Activated effector memory CD4-positive, alpha-beta T cell treated with anti-CD3 and anti-CD28 coated beads, Interleukin-2, amount 50 U/mL, for 16 hours (primary cell): ENCODE measurements at places on chromosomes 1 and 21.
A peak's percentile ranks its signal among the peaks of the same experiment; 100 is the strongest.

- DNase-seq = no peak
Measured at GRCh38 chr1:246591047-246591446, 24.8 kb downstream of the CNST start.

GRCh38 chr1:233151861-233152260 is 143.7 kb downstream of the PCNX2 start:
- no peak for DNase-seq

DNA sequence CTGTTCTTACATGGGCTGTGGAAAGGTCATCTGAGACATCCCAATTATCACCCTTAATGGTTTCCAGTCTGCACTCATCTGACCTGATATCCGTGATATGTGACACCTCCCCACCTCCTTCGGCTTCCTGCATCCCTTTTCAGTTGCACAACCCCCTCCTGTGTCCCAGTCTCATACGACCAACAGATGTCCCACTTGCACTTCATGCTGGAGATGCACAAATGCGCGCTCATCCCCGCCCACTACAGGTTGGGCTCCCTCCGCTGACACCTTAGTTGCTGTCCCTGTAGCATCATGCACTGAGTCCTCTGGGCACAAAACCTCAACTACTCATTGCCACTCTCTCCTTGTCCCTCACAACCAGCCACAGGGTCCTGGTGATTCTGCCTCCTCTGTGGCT is 94.4 kb downstream of the MIS18A start:
- no peak for DNase-seq

DNA sequence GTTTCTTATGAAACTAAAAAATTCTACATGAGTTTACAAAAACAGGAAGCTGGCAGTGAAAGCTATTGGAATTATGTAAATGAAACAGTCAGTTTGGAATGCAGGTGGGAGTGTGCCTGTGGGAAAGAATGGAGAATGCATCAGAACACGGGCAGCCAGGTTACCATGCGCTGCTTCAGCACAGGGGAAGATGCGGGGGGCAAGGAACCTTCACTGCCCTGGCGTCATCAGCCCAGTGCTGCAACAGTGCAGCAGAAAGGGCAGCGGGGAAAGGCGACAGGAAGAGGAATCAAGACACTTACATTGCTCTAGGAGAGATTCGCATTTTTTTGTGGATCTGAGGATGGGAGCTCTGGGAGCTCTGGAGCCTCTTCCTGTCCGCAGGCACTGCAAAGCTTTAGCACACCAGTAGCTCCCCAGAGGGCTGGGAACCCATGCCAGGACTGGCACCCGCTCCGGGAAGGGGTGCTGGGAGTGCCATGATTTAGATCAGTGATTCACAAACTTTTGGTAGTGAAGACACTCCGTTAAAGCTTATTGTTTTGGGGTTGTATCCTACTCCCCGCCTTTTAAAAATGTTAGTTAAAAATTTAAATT is 64.1 kb upstream of the WDR26 start:
- DNase-seq = peak; percentile 64

DNA sequence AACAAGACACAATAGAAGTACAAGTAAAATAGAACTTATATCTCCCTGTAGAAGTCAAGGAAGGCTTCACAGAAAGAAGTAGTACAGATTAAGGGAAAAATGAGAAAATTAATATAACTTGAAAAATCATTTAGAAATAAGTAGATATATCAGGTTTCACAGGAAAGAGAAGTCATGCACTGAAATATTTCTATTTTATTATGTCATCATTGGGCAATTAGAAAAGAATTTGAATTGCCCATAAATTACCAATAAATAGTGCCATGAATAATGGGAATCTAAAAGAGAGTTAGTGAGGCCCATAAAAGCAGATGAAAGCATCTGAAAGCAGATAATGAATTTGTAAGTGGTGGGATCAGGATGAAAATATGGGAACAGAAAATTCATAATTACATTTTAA is 1597.8 kb downstream of the PLA2G4A start:
- DNase-seq = no peak
